Suppressor macrophage treated with lipopolysaccharide for 4 hours (primary cell): ENCODE measurements at places on chromosomes 3 and 15.

DNA sequence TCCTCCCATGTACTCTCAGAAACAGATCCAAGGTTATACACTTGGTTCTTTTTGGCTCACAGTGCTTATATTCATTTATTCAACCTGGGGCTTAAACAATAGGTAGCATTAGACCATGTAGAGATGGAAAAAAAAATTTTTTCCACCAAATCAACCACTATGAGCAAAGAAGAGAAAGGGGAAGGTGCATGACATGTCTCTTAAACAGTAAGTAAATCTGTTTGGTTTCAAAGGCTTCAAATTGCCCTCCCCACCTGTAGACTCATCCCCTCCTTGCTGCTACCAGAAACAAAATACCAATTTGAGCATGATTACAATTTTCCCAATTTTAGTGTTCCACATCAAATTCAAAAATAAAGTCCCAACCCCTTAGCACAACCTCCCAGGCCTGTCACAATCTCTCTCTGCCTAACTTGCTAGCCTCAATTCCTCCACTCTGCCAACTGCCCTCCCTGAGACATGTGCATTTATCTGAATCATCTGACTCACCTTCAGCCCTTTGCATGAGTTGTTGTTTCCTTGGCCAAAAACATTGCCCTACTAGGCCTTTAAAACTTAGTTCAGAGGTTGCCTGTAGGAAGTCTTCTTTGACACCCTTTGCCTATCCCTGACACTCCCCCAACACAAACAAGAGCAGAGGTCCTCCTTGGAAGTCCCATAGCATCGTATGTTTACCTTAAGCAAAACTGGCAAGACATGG is 30.3 kb upstream of the TSC22D2 start:
- no peak for DNase-seq

DNA sequence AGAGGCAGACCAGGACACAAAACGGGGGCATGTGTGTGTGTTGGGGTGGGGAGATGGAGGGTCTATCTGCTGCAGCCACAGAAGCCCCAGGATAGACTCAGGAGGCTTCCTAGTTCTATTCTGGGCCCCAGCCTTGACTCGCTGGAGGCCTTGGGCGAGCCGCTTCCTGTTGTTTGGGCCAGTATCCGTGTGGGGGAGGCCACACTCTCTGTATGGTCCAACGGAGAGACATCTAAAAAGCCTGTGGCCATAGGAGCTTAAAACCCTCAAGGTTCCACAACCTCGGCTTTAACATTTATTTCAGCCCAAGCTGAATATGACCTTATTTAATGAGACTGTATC is 32.8 kb downstream of the POC1A start:
- peak; percentile 64 for DNase-seq

- no peak for DNase-seq
These were observed 7.6 kb downstream of the FRMD4B start for GRCh38 chr3:69378112-69378802.

- no peak for DNase-seq
These were observed 1.1 kb downstream of the HYAL3 start for GRCh38 chr3:50297896-50298725.

- no peak for DNase-seq
These were observed 5.8 kb upstream of the SCAMP5 start for GRCh38 chr15:74989527-74989926.

DNA sequence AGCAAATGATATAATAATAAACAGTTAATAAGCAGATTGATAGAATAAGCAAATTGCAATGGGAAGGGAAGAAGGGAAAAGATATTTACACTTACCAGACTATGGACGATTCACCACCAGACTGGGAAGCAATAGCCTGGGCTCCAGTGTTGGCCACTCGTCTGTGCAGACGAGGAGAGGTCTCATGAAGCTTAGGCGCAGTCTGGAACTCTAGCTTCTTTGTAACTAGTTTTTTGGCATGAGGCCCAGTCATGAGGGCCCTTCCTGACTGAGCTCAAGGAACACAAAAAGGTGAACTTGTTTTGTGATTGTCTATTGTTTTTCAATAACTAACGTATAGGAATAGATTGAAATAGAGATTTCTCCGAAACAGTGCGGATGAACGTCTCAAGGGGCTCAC is 63.3 kb upstream of the GATM start:
- DNase-seq = no peak

- DNase-seq = peak; percentile 43
These were observed 6.1 kb downstream of the CD96 start for GRCh38 chr3:111548092-111548491.

- peak; percentile 81 for DNase-seq
These were observed 43.5 kb upstream of the BDH1 start for GRCh38 chr3:197599089-197599765.

DNA sequence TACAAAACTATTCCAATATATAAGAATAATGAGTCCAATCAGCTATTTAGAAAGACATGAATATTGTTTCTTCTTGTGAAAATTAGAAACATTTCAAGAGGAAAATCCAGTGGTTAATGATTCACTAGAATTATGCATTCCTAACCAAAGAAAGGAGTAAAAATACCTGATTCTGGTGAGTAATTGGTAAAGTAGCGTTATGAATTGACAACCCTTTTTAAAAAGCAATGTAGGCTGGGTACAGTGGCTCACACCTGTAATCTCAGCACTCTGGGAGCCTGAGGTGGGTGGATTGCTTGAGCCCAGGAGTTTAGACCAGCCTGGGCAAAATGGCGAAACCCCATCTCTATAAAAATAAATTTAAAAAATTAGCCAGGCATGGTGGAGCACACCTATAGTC is 43.3 kb downstream of the TOPAZ1 start:
- no peak for DNase-seq

DNA sequence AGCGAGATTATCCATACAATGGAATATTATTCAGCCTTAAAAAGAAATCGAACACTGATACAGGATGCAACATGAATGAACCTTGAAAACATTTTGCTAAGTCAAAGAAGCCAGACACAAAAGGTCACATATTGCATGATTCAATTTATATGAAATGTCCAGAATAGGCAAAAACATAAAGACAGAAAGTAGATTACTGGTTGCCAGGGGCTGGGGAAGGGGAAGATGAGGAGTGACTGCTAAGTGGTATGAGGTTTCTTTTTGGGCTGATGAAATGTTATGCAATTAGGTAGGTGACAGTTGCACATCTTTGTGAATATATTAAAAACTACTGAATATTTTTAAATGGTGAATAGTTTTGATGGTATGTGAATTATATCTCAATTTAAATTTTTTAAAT is 38.3 kb downstream of the LRRFIP2 start:
- DNase-seq = peak; percentile 37

DNA sequence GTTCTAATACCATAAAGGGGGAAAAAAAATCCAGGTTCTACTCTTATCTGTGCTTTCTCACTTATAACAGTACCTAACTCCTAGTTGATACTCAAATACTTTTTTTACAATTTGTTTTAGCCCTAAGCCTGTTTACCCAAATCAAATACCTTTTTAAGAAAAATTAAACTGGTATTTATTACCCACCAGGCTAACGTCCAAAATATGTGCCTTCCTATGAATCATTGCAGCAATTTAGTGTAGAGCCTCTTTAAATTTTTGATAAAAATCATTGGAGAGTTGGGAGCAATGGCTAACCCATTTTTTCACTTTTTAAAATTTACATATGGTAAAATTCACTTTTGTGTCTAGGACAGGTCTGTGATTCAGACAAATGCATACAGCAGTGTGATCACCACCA is 27.9 kb downstream of the FILIP1L start:
- no peak for DNase-seq

DNA sequence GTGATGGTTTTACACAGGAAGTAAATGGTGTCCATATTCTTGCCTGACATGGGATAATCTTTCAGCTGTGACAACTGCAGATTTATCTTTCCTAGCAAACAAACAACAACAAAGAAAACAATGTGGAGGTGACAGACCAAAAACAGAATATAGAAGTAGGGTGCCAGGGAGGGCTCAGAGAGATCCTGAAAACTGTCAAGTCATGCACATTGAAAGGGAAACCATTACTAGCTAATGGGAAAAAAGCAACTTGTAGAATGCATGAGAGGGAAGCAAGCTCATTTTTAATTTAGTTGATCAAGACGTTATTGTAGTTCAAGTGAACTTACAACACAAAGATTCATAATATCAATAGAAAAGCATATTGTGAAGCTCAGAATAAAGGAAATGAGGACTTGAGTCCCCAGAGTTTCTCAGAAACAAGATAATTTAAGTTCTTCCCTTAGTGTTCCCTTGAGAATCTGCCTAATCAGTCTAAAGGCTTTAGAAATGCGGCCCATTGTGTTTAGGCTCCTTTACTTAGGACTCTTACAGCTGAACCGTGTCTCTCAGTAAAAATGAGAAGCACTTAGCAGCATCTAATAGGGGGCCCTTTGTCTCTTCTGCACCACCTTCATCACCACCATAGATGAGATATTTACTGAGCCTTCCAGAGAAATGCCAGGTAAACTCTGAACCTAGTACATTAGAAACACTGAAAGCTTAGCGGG is 115.6 kb upstream of the CADPS start:
- DNase-seq = no peak

DNA sequence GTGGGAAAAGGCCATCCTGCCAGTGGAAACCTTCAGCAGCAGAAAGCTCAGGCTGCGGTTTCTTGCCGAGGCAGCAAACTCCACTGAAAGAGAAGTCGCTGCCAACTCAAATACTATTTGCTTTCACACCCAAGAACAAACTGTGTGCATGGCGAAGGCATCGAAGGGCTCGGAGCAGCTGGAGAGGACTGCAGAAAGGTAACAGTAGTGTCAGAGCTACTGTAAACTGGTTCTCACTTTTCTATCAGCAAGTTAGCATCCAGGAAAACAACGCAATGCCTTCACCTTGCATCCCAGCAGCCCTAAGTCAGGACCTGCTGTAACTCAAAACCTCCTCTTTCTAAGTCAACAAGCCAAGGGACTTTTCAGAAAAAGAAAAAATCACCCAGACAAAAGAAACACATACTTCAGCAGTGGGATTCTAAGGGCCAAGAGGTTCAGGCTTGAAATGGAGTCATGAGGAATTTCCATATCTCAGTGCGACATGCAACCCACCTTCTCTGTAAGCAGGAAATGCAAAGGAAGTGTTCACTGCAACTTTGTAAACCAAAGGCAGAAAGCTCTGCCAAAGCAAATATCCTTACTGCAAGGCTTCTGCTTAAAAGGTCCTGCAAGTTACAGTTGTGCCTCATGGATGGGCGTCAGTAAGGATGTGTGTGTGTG is 193.5 kb downstream of the FOXP1 start:
- peak; percentile 37 for DNase-seq
